ENCODE measurements at places on chromosomes 12 and 14.

GRCh38 chr14:63045612-63046320 lies 508 bp upstream of the KCNH5 start:
- DNase-seq, result peak; percentile 73

- DNase-seq, result no peak
These were observed 25.3 kb upstream of the RHOJ start for GRCh38 chr14:63178912-63179311.

DNA sequence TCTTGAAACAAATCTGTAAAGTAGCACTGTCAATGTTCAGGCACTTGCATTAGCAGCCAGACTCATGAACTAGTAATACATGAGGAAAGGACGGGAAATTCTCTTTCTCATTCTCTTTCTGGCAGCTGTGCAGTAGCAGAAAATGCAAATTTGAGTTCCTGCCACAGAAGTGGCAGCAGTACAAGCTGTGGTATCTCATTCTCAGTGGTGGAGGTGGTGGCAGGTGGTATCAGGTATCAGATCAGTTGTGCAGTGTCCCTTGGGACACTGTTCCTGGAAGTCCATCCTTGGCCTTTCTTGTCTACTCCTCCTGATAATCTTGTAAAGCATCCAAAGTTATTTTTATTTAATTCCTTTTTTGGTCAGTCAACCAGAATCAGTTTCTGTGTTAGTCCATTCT lies 103.0 kb downstream of the C12orf42 start:
- no peak for DNase-seq

DNA sequence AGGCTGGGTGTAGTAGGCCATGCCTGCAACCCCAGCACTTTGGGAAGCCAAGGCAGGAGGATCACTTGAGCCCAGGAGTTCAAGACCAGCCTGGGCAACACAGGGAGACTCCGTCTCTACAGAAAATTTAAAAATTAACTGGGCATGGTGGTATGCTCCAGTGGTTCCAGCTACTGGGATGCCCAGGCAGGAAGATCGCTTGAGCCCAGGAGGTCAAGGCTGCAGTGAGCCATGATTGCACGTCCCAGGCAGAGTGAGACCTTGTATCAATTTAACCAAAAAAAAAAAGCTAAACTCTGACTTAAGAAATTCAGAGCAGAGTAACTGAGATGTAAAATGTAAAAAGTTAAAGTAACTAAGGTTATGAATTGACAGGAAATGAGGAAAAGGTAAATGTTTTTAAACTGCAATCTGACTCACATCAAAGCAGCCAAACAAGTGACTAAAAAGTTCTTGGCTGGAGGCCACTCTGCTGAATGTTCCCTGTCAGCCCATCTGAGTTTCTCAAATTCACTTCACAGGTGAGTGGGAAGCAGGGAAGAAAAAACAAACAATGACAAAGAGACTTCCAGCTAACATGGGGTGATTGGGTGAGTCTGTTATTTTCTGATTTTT lies 21.3 kb downstream of the PRKD1 start:
- DNase-seq, result no peak

- no peak for DNase-seq
These were observed 6.8 kb downstream of the ACAD10 start for GRCh38 chr12:111692575-111693210.

- no peak for DNase-seq
These were observed 486.8 kb downstream of the KCNH5 start for GRCh38 chr14:62558451-62558850.

- no peak for DNase-seq
These were observed 22.2 kb upstream of the BEGAIN start for GRCh38 chr14:100609331-100609870.

- no peak for DNase-seq
These were observed 308.9 kb downstream of the KCNH5 start for GRCh38 chr14:62736048-62737043.

DNA sequence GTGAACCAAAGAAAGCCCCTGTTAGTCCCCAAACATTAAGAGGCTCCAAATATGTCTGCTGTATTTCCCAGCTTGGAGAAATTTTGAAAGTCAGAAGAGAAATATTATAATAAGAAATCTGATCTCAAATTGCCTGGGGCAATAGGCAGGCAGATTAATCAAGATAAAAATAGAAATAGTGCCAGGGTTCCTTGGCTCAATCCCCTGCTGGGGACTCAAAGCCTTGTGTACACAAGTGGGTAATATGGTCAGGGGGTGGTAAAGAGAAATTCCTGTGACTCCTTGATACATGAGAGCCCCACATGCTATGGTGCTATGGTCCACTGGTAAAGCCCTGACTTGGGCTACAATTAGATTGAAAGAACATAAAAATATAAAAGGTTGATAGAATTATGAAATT lies 41.3 kb upstream of the ARID2 start:
- peak; percentile 13 for DNase-seq

DNA sequence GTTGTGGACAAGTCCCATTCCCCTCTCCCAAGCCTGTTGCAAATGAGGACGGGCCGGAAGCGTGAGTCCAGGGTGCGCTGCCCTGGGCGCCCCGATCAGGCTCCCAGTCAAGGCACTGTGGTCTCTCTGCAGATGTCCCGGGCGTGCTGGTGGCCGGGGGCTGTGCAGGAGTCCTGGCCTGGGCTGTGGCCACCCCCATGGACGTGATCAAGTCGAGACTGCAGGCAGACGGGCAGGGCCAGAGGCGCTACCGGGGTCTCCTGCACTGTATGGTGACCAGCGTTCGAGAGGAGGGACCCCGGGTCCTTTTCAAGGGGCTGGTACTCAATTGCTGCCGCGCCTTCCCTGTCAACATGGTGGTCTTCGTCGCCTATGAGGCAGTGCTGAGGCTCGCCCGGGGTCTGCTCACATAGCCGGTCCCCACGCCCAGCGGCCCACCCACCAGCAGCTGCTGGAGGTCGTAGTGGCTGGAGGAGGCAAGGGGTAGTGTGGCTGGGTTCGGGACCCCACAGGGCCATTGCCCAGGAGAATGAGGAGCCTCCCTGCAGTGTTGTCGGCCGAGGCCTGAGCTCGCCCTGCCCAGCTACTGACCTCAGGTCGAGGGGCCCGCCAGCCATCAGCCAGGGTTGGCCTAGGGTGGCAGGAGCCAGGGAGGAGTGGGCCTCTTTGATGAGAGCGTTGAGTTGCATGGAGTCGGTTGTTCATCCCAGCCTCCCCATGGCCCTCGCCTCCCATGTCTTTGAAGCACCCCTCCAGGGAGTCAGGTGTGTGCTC lies 6.3 kb downstream of the SLC25A47 start:
- DNase-seq, result no peak

GRCh38 chr14:100865682-100866591 lies 37.6 kb downstream of the RTL1 start:
- no peak for DNase-seq

GRCh38 chr14:38120109-38120508 lies 87.6 kb upstream of the SSTR1 start:
- DNase-seq, result no peak

DNA sequence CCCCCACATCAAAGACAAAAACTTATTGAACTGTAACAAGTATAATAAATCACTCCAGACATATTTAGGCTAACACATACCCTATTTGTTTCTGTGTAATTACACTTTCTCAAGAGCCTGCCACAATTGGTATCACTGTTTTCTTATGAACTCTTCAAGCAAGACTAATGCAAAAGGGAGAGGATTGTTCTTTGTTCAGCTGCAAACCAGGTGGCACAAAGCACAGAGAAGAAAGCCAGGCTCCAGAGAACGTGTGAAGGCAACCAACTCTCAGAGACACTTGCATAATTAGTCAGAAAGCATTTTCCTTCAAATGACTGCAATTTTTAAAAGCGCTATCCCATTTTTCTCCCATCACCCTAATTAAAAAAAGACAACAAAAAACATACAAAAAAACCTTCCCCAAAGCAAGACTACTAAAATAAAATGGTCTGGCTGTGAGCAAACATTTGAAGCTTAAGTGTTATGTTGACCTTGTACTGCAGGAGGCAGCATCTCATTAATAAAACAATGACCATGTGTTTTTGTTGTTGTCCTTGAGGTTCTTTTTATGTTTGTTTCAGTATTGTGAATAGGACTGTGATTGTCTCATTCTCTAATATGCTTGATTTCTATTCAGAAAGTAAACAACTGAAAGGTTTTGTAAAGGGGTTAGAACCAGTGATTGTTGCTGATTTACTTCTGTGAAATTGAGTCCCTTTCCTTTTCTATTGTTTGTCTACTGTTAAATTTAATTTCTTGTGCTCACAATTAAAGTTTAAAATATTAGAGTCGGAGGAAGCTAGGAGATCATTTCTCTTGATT lies 452.7 kb upstream of the PDE3A start:
- peak; percentile 77 for DNase-seq

DNA sequence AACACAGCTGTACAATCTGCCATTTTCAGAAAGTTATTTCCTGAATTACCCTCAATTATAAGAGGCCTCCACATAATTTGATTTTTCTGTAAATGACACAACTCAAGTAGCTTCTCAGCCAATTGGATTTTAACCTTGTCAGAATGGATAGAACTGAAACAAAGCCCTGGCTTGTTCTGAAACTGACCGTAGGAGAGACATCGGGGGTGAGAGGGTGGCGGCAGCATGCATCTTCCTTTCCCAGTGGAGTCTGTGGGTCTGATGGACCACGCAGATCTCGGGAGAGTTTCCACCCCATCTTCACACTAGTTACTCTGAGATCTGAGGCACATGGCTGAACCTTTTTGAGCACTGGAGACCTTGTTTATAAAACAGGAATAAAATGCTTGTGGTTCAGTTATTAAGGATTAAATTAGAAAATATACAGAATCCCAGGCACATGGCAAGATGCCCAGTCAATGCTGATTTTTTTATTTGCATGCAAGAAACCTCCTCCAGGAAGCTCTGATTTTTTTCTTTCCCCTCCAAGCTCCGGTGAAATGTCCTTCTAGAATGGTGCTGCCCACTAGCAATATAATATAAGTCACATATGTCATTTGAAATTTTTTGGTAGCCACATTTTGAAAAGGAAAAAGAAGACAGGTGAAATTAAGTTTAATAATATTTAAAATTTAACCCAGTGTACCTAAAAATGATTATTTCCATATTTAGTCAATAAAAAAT lies 153.9 kb downstream of the CHST11 start:
- no peak for DNase-seq

- no peak for DNase-seq
These were observed 136.3 kb downstream of the HELB start for GRCh38 chr12:66438601-66439000.

- no peak for DNase-seq
These were observed 9.8 kb downstream of the CHPT1 start for GRCh38 chr12:101707131-101707782.

GRCh38 chr12:13362260-13362841 lies 165.8 kb downstream of the EMP1 start:
- peak; percentile 72 for DNase-seq

GRCh38 chr14:101760138-101761011 lies 1.1 kb upstream of the PPP2R5C start:
- DNase-seq, result peak; percentile 97

GRCh38 chr12:27953817-27954216 lies 18.7 kb downstream of the PTHLH start:
- DNase-seq, result no peak

DNA sequence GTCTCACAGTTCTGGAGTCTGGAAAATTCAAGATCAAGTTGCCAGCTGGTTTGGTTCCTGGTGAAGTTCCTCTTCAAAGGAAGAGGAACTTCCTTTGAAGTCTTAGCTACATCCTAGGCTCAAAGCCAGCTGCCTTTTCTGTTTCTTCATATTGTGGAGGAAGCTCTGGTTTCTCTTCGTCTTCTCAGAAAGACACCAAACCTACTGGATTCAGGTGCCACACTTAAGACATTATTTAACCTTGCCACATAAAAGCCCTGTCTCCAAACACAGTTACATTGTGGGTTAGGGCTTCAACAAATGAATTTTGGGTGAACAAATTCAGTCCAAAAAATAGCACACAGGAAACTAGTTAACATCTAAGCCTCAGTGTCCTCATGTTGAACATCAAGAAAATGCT lies 1019.8 kb downstream of the GALC start:
- no peak for DNase-seq

DNA sequence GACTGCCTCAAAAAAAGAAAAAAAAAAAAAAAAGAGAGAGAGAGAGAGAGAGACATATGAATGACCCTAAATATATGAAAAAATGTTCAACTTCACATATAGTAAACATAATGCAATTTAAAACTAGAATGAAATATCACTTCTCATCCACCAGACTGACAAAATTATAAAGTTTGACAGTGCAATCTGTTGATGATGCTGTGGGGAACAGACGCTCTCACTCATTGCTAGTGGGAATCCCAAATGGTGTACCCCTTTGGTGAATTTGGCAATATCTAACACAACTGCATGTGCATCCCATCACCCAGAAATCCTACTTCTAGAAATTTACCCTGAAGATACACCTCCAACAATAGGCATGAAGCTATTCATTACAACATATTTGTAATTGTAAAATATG lies 2.3 kb upstream of the GSG1 start:
- no peak for DNase-seq

GRCh38 chr14:34113005-34113511 lies 162.2 kb upstream of the EGLN3 start:
- no peak for DNase-seq

DNA sequence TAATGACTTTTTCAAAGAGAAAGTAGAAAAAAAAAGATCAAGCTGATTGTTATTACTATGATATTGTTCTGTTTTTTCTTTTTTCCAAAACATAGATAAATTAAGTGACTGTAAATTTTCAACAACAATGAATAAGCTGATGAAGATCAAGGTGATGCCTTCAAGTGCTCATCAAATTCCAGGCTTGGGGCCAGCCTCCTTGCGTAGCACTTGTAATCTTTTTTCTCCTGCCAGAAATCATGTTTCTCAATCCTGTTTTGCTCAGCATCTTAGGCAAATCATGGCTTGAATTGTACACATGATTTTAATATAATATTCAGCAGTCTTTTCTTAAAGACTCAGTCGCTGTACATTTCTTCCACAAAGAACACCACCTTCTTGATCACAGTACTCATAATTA lies 333.2 kb downstream of the NPAS3 start:
- DNase-seq, result no peak

DNA sequence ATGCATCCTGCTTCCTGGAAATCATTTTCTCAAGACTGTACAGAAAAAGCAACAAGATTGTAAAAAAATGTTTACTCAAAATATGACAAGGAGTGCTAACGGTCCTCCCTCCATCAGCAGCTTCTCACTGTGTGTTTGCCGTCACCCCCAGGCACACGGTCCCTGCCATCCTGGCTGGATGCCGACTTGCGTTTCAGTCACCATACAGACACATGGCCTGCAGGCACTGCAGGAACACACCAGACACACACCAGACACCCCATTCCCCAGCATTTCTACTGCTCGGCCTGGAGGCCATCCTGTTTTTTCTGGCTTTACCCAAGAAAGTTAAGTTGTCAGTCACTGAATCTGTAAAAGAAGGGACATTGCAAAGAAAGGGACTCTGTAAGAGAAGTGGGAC lies 10.8 kb downstream of the KCNK10 start:
- no peak for DNase-seq
